ENCODE measurements at places on chromosomes 7 and 10.

DNA sequence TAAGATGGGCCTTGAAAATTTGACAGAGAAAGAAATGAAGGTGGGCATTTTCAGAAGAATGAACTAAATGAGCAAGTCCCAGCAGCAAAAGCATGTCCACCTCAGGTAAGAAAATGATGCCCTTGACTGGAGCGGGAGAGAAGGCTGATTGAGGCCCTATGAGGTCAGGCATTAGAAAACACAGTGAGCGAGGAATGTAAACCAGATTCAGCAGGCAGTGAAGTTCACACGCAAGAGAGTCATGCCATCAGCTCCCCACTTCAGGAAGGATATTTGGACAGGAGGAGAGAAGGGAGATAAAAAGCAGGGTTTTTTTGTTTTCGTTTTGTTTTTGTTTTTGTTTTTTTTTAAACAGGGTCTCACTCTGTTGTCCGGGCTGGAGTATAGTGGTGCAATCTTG lies 166.4 kb downstream of the PPP1R17 start:
- no peak overlapping the region for H3K4me3 ChIP-seq
- no peak overlapping the region for H3K27ac ChIP-seq
- H3K4me1 ChIP-seq, result no peaks in the 10 kb centered on the region
- H3K36me3 ChIP-seq, result no peaks in the 10 kb centered on the region
- no peak for DNase-seq
- H3K27me3 ChIP-seq, result no peaks in the 10 kb centered on the region

- no peak overlapping the region for H3K27ac ChIP-seq
- peaks cover 10% of the 10 kb centered on the region for H3K4me1 ChIP-seq
- no peaks in the 10 kb centered on the region for H3K36me3 ChIP-seq
- DNase-seq, result no peak
Measured at GRCh38 chr10:71675295-71675970, 44.1 kb downstream of the C10orf105 start.

DNA sequence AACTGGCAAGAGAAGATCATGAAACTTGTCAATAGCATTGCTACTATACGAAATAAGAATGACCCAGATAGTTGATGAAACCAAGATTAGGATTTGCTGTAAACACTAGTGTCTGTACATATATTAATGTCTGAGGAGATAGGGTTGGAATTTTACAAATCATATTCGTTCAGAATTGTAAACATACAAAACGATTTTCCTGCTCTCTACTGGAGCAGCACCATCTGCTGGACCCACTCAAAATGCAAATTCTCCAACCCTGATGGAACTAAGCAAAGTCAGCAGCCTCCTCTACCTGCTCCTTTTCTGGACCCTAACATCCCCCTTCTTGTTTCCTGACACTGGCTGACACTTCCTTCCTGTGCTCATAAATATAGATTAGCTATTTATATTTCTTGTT lies 29.4 kb upstream of the SGMS1 start:
- H3K4me1 ChIP-seq, result peaks cover 24% of the 10 kb centered on the region
- H3K27ac ChIP-seq, result peak overlapping the region; percentile 74
- H3K36me3 ChIP-seq, result no peaks in the 10 kb centered on the region
- no peaks in the 10 kb centered on the region for H3K27me3 ChIP-seq
- H3K4me3 ChIP-seq, result no peak overlapping the region
- DNase-seq, result no peak

DNA sequence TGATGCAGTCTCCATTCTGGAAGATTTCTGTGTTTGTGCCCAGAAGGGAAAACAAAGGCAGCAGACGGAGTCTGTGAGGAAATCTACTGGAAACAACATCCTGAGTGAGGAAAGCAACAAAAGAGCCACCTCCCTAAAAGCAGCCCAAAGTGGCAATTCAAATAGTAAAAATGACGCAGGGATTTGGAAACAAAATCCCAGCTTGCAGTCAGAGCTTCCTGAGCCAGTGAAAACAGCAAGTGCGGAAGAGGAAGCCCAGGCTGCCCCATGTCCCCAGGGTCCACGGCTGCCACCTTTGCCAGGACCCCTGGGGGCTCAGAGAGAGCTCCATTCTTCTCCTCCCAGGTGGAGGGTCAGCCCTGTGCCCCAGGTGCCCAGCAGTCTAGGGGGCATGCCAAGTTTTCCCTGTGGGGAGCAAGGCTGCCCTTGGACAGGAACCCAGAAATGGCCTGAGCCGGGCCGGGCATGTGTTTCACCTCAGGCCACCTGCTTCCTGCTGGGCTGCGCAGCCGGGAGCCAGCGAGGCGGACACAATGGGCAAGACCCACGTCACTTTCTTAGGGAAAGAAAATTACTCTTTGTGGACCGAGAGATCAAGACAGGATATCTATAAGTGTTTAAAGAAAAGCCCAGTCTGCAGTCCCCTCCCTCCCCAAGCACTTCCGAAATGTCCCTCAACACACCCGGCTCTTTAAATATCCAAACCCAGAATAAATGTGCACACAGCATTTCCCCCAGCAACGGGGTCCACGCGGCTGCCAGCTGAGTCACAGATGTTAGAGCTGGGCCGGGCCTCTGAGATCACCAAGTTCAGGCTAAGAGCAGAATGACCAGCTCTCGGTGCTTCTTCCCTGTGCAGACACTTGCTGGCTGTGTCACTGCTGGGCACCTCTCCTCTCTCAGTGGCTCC lies 231.1 kb downstream of the ARHGAP12 start:
- no peak overlapping the region for H3K4me3 ChIP-seq
- H3K27me3 ChIP-seq, result peaks cover 5% of the 10 kb centered on the region
- no peak for DNase-seq
- peaks cover 1% of the 10 kb centered on the region for H3K36me3 ChIP-seq

DNA sequence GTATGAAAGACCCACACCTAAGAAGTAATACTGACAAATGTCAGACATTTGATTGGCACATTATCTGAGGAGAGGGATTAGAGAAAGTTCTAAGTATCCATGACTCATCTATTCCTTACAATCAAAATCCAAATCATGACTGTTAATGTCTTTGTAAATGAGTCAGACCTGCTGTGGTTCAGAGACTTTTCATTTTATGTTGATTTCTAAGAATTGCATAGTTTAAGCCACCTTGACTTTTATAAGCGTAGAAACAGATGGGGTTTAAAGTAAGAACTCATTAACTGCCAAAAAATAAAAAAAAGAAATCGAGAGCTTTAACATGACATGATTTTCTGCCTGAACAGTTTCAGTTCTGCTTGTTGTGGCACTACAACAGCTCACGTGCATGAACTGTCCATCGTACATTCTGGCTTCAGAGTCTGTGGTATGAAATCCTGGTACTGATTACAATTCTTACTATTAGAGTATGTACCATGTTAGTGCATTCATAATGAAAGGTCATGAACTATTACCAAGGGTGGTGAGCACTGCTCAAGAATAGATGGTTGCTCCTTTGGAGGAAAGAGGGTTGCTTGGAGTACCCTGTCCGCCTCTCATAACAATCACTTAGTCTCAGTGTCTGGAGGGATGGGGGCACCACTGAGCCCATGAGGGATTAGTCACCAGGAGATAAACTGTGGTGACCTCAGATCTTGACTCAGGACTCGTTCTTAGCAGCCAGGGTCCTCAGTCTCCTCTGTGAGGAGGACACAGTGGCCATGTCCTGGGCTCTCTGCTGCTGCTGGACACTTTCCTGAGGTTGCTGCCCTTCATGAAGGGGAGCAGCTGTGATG lies 42.2 kb downstream of the ACSM6 start:
- DNase-seq, result no peak
- peak overlapping the region; percentile 85 for H3K27ac ChIP-seq
- peak overlapping the region; percentile 5 for H3K4me3 ChIP-seq
- peaks cover 14% of the 10 kb centered on the region for H3K4me1 ChIP-seq
- H3K27me3 ChIP-seq, result no peaks in the 10 kb centered on the region

DNA sequence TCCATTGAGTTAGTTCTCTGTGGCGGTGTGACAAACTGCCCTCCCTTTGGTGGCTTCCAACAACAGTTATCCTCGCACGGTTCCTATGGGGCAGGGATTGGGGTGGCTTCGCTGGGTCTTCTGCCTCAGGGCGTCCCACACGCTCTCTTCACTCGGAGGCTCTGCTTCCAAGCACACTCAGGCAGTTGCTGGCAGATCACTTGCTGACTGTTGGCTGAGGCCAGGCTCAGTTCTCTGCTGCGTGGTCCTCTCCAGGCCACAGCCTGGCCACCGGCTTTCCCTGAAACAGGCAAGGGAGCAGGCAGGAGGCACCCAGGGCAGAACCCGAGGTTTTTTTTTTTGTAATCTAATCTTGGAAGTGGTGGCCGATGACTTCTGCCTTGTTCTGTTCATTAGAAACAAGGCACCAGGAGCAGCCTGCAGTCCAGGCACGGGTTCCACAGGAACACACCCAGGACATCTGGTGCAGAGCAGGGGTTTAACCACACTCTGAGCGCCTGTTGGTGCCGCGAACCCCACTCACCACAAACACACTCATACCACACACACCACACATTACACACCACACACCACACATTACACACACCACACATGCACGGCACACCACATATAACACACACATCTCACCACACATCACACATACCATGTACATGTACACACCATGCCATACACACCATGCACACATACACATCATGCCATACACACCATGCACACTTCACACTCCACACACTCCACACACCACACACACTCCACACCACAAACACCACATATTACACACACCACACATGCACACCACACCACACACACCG lies 112.2 kb downstream of the PTPN20 start:
- H3K4me1 ChIP-seq, result peaks cover 8% of the 10 kb centered on the region
- no peaks in the 10 kb centered on the region for H3K36me3 ChIP-seq
- H3K27ac ChIP-seq, result no peak overlapping the region
- no peak for DNase-seq
- peaks cover 6% of the 10 kb centered on the region for H3K27me3 ChIP-seq
- no peak overlapping the region for H3K4me3 ChIP-seq

DNA sequence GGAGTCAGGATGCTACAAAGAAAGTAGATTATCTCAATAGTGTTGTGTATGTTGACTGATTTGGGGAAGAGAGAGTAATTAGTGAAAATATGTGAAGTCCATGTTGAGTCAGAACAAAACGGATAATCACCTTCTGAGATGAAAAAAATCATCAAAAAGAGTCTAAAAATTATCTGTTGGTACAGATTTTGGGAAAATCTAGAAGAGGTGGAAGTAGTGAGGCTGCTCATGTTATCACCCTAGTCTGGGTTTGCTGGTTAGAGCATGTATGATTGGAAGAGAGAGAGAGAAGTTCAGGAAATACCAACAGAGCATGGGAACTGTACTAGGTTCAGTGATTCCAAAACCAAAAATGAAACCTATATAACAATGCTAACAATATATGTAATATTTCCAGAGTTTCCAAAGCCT lies 12.3 kb downstream of the RPA3 start:
- H3K4me3 ChIP-seq, result peak overlapping the region; percentile 59
- no peaks in the 10 kb centered on the region for H3K27me3 ChIP-seq
- peak overlapping the region; percentile 51 for H3K27ac ChIP-seq
- peaks cover 11% of the 10 kb centered on the region for H3K36me3 ChIP-seq

DNA sequence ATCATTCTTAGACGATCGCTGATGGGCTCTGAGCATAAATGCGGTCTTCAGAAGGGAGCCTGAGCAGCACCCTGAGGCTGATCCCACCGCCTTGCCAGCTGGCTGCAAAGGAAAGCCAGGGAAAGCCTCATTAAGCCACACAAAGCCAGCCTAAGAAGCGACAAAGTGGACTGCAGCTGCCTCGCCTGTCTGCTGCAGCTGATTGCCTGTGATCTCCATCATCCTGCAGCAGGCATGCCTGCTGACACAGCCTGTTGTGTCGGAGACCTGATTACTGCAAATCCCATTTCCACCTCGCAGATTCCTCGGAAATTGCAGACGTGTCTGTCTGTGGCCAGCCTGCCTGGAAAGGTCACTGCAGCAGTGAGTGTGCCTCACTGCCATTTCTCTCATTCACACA lies 1087.0 kb upstream of the AUTS2 start:
- H3K4me3 ChIP-seq, result no peak overlapping the region
- DNase-seq, result no peak
- no peaks in the 10 kb centered on the region for H3K27me3 ChIP-seq
- no peaks in the 10 kb centered on the region for H3K4me1 ChIP-seq
- H3K36me3 ChIP-seq, result no peaks in the 10 kb centered on the region
- no peak overlapping the region for H3K27ac ChIP-seq

DNA sequence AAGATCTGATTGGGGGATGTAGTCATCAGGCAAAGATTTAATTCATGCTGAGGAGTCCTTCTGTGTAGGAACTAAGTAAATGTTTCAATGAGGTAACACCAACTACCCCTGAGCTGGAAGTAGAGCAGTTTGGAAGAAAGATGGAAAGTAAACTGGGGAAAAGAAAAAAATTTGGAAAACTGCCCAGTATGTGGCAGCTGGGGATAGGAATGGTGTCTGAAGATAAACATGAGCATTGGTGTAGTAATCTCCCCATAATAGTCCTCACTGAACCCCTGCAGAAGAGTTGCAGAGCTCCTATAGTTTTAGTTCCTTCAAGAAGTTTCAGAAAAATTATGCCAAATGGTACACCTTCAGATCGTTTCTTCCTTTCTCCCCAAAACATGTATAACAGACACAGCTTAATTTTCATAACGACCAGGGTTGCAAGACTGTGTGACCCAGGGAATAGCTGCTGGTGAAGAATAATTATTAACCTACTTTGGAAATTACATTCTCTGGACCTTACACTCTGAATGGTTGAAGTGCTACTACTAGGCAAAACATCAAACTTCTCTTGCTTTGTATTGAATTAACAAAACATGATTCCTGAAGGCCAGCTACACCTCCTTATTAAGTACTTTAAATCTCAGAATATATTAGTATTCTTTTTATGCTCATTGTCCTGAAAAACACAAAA lies 446.4 kb upstream of the NRG3 start:
- no peaks in the 10 kb centered on the region for H3K27me3 ChIP-seq
- no peak overlapping the region for H3K27ac ChIP-seq
- no peak overlapping the region for H3K4me3 ChIP-seq
- DNase-seq, result no peak
- H3K4me1 ChIP-seq, result no peaks in the 10 kb centered on the region

GRCh38 chr7:150738591-150739001 lies 1.4 kb downstream of the GIMAP5 start:
- no peak overlapping the region for H3K27ac ChIP-seq
- H3K27me3 ChIP-seq, result peaks cover 23% of the 10 kb centered on the region
- peaks cover 4% of the 10 kb centered on the region for H3K4me1 ChIP-seq
- H3K4me3 ChIP-seq, result no peak overlapping the region
- H3K36me3 ChIP-seq, result peaks cover 3% of the 10 kb centered on the region

DNA sequence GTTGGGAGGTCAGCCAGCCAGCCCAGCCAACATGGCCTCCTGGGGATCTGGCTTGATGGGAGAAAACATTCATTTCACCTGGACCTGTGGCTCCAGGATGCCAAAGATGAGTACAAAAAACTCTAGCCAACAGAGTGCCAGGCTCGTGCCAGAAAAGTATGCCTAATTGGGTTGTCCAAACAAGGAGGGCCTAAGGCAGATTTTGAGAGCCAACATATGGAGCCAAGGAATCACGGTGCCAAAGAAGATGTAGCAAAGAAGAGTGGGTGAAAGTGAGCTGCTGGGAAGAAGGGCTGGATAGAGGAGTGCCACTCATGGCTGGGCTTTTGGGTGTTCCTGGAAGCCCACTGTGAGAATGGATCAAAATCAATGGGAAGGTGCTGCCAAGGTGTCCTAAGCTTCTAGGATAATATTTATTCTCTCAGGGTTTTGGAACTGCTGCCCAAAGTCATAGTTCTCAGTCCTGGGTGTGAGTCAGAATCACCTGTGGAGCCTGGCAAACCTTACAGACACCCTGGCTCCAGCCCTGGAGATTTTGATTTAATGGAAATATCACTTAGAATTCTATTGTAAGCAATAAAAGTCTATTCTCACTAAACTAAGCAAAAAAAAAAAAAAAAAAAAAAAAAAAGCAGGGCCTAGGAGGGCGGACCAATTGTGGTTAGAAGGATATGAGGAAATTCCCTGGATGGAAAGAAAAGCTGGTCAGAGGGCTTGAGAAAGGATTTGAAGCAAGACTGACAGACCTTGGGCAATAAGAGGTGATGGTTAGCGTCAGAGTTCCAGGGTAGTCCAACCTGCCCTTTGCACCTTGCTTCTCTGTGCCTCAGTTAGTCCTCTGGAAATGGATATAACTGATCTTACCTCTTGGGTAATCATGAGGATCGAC lies 182.2 kb upstream of the PRR15 start:
- H3K4me1 ChIP-seq, result no peaks in the 10 kb centered on the region
- H3K4me3 ChIP-seq, result no peak overlapping the region
- no peak overlapping the region for H3K27ac ChIP-seq
- H3K27me3 ChIP-seq, result no peaks in the 10 kb centered on the region

Data from memory B cell (primary cell).